ENCODE measurements at places on chromosomes 12 and 14.

DNA sequence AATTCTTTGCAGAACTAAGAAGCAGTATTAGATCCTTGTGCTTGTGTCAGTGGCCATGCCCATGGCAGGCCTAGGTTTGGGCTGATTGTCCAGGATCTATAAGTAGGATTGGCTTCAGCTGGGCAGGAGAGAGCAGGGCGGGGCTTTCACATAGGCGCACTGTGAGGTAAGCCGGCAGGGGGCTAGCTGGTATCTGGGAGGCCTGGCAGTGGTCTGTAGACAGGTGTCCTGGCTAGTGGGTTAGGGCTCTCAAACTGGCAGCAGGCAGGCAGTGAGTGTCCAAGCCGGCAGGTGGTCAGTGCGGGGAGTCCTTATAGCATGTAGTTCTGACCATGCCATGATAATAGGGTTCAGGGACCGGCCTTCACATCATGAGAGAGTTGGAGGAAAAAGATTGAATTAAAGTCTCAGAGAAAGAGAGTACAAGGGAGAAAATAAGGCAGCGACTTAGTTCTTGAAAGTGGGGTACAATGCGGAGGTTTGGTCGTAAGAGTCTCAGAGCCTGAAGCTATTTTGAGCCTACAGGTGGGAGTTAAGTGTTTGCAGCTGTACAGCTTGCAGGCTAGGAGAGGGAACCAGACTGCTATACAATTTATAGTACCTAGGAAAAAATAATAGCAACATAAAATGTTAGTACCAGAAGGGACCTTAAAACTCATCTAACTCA is 137.4 kb downstream of the TPH2 start:
- DNase-seq, result no peak

DNA sequence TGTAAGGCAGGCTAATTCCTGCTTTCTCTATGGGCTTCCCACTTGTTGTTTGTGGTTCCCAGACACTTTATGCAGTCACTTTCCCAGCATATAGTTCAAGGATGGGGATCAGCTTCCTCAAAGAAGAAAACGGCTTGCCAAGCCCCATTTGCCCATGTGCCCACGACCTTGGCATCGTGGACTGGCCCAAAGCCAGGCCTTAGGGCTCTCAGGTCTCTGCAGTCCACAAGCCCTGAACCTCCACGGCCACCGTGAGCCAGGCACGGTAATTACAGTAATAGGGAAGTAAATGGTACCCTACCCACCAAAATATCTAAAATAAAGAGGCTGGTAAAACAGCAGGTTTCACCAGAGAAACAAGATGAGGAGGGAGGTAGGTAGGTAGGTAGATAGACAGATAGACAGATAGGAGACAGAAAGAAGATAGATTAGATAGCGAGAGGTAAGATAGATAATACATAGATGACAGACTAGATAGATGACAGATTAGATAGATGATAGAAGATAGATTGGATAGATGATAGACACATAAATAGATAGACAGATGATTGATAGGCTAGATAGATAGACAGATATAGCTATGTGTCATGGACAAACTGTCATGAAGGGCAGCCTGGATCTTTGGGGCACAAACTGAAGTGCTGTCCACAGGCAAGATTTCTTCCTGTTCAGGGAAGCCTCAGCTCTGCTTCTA is 163.1 kb downstream of the SLC15A4 start:
- DNase-seq, result no peak

- DNase-seq, result no peak
Measured at GRCh38 chr14:22791301-22791700, 23.9 kb downstream of the SLC7A7 start.

DNA sequence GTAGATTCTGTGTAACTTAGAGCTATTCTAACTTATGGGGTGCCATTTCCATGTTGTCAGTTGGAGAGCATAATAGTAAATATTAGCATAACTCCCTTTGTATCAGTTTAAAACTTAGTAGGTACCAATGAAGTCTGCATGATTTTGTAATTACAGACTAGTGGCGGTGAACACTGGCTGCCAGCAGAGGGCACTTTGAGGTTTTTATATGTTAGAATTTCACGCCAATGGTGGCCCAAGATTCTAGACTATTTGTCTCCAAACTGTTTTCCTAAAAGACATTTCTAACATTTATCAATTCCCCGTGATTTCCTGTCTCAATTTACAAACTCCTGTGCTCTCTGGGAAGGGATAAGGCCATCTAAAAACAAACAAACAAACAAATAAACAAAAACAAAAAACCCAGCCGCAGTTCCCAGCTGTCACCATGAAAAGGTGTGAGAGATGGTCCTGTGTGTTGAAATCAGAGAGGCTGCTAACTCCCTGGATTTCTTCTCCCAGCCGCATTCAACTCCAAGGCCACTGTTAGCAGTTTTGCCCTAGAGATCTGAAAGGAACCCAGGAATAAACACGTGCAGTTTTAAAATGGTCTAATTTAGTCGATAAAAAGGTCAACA is 57.6 kb downstream of the BRMS1L start:
- no peak for DNase-seq

DNA sequence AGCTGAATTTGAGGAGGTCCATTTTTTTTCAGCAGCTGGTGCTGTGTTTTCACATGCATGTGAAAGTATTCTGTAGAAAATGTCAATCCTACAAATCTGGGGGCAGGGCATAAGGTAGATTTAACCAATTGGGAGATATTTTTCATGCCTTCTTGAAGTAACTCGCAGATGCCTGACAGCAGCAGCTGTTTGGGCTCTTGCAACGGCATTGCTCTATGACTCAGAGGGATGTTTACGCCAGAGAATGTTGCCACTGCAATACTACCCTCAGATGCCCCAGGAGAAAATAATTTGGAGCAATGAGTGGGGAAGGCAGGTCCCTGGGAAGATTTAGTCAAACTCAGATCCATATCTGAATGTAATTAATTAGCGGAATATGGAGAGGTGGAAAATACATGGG is 42.5 kb upstream of the MYBPC1 start:
- no peak for DNase-seq

- peak; percentile 87 for DNase-seq
Measured at GRCh38 chr12:6953442-6954315, 2.5 kb downstream of the PTPN6 start.

- no peak for DNase-seq
Measured at GRCh38 chr12:51891843-51892242, 3.9 kb downstream of the ANKRD33 start.

DNA sequence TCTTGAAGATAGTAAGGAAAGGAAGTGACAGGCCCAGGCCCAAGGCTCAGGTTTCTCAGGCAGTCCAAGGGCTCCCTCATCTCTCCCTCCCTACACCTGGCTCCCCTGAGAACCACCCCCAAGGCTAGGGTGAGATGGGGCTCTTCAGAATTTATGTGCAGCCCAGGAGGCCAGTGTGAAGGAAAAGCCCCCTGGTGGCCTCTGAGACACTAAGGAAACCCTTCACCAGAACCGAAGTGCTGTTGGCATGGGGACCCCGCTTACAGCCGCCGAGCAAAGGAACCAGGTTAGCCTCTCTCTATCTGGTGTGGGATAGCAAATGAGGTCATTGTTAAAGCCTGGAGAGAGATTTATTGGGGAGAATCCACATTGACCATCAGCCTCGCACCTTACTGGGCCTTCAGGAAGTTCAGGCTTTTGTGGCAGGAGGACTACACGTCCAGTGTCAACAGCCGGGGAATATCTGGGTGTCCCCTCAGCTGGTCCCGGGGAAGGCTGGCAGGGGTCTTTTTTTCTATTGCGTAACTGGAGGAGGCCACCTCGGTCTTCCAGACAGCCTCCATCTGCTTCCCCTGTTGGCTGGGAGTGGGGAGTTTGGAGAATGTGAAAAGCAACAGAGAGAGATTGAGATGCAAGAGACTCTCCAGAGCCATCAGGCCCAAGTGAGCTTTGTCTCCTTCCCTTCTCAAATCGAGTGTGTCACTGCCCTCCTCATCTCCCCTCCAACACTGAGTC is 18.1 kb downstream of the FAM186B start:
- no peak for DNase-seq

GRCh38 chr12:125187148-125187745 is 122.0 kb downstream of the AACS start:
- no peak for DNase-seq

DNA sequence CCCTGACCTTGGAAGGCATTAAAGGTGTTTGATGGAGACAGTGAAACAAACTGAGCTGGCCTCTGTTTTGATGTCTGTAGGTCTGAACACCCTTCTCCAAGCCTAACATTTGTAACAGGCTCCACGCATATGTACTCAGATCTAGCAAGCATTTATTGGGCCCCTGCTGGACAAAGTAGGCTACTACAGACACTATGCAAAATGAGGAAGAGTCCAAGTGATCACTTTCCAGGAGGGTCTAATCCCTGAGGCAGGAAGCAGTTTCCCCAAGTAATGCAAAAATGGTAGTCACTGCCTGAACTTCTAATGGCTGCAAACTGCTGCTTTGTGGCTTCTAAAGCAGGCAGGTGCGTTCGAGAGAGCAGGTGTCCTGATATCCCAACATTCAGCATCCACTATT is 405.8 kb downstream of the MED13L start:
- DNase-seq, result peak; percentile 10

- DNase-seq, result no peak
Measured at GRCh38 chr12:67697443-67697842, 48.9 kb downstream of the DYRK2 start.

GRCh38 chr12:101995684-101996083 is 66.1 kb downstream of the WASHC3 start:
- DNase-seq, result no peak

DNA sequence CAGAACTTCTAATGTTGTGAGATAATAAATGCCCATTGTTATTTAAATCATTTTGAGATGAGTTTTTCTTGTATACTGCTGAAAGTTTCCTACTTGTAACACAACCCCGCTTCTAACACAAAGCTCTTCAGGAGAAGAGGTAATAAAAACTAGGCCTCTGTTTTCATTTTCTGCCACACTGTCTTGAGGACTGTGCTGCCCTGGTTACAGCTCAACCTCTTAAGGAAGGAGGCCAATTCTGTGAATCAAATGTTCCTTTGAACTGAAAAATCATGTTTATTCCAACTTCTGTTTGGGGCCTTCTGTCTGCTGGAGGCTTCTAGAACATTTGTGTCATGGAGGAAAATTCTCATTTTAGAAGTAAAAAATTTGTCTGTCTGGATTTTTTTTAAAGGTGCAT is 100.3 kb downstream of the LRIG3 start:
- DNase-seq, result no peak

GRCh38 chr14:20686386-20687143 is 2.0 kb upstream of the ANG start:
- DNase-seq, result no peak

DNA sequence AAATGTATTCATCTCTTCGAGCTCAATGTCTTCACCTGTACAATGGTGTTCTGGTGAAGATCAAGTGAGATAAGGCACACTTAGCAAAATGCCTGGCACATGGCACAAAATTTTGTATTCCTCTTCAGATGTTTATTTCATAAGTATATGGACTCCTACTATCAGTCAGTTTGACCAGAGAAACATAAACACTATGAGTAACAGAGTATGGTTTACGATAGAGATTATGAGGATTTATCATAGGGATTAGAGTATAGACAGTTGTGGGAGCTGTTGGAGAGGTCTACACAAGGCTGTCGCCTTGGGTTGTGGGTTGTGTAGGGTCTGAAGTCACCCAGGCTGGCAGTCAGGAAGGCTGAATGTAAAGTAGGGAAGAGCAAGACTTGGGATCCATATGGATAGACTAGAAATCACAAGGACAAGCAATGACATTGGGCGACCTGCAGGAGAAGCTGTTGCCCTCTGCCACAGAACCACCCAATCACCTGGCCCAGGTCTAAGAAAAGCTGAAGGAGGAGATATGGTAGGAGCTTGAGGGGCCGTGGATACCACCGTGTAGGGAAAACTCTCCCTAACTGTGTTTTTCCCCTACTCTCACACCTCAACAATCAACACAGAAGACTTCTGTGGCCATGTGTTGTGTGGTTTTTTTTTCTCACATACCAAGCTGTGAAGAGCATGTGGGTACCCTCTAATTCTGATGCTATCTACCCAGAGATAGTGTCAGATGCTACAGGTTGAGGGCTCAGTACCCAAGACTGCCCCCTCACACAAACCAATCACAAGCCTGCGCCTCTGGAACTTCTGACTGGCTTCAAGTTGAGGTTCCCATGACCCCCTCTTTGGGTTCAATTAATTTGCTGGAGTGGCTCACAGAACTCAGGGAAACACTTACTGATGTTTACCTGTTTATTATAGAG is 27.2 kb upstream of the RESF1 start:
- DNase-seq, result no peak

- DNase-seq, result no peak
Measured at GRCh38 chr12:666066-666465, 2.8 kb upstream of the NINJ2 start.

DNA sequence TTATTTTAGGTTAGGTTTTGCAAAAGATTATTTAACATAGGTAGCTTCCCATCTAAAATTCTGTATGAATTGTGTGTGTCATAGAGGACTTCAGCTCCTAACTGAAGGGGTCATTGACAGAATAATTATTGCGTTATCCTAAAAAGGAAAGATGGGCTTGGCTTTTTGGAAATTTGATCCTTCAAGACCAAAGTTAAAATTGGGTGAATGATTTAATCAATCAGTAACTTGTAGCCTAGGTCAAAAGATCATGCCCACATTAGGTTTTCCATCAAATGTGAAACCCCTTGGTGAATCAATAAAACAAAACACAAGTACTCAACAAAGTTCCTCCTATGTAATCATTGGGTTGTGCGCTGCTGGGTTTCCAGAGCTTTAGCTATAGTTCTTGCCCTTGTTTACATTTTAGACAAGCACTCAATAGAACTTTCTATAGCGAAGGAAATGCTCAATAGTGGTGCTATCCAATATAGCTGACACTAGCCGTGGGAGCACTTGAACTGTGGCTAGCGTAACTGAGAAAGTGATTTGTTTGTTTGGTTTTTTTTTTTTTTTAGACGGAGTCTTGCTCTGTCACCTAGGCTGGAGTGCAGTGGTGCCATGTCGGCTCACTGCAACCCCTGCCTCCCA is 37.6 kb upstream of the ARHGAP5 start:
- no peak for DNase-seq

DNA sequence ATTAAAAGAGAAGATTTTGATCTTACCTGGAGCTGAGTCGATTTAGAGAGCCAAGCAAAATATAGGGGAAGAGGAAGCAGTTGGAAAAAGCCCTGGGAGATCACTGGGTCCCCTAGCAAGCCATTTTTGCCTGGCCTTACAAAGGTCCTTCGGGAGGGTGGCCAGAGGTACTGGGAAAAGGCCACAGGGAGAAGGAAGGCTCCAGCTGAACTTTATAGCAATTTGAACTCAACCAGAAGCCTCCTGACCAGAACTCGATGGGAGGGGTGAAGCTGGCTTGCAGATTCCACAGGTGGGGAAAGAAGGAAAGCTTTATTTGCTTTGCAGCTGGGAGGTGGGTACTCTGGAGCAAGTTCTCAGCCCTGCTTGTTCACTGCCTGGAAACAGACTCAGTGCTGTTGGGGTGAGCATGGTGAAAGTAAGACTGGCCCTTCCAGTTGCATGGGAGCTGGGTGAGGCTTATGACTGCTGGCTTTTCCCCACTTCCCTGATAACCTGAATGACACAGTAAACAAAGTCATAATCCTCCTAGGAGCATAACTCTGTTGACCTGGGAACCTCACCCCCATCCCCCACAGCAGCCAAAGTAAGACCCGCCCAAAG is 855.8 kb downstream of the FSCB start:
- no peak for DNase-seq

DNA sequence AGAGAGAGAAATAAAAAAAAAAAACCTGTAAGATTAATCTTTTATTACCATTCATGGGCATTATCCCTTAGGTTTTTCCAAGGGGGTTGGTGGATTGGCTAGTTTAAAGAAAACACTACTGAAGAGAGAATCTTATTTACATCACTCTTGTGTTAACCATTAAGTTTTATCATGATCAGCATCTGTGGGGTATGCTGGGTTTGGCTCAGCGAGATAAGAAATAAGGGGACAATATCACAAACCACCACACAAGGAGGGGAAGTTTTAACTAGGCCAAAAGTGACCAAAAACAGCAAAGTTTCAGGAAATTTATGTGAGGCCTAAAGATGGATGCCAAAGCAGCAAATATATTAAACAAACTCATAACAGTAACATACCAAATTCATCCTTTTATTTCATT is 548.6 kb downstream of the SLC16A7 start:
- no peak for DNase-seq

All from SIG-M5 (cell line).